ENCODE measurements at places on chromosomes 5 and 9.

DNA sequence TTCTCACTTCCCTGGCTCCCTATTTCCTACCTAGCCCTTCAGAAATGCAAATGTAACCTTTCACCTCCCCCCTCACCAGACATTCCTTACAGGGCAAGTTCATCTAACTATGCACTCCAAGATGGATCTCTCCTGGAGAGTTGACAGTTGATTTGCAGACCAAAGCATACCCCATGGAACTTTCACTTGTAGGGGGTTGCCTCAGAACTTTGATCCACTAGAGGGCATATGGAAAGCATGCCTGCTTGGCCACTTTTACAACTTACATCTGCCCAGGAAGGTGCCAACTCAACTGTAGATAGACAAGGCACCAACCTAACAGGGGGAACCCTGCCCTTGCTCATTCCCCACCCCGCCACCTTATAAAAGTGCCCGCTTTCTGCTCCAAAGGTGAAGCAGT lies 187.8 kb downstream of the NXNL2 start:
- DNase-seq, result peak; percentile 33

GRCh38 chr9:27940535-27940934 lies 367.3 kb upstream of the C9orf72 start:
- no peak for DNase-seq

DNA sequence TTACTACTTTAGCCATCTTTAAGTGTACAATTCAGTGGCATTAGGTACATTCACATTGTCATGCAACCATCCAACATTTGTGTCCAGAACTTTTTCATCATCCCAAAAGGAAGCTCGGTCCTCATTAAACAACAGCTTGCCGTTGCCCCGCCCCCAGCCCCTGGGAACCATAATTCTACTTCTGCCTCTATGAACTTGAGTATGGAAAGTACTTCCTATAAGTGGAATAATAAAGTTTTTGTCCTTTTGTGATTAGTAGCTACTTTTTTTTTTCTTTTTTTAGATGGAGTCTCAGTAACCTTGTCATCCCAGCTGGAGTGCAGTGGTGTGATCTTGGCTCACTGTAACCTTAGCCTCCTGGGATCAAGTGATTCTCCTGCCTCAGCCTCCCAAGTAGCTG lies 5.0 kb downstream of the GBGT1 start:
- no peak for DNase-seq

DNA sequence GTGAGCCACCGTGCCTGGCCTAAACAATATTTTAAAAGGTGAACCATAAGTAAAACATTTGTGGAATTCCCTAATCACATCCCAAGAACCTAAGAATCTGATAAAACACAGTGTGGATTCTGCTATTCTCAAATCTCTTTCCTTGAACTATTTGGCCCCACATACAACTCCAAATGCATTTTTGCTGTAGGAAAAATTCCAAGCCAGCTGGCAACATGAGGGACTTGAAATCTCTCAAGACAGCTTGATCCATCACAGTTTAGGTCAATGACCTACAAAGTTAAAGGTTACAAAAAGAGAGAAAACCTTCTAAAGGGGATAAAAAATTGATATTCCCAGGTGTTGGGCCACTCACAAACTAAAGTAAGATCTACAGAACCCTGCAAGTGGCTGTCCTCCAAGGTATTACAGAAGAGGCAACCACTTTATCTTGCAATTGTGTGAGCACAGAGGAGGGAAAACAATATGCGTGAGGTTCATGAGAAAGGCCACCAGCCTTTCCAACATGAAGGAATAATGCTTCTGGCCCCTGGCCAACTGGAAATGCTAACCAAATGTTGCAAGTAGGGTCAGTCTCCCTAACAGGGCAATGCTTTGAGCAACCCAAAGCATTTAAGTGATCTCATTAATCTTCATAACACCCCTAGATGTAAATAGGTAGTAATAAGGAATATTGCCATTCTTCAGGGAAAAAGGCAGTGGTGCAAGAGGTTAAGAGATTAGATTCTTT lies 221.4 kb downstream of the SEMA5A start:
- DNase-seq, result no peak

- DNase-seq, result peak; percentile 15
These were observed 979.0 kb downstream of the EFNA5 start for GRCh38 chr5:106691701-106692100.
